NCI-H1105 treated with DMSO at 0.1 percent for 48 hours (cell line): ENCODE measurements at places on chromosomes 7 and 10.

GRCh38 chr7:153193144-153193595 lies 433.6 kb downstream of the ACTR3B start:
- peak; percentile 32 for DNase-seq

GRCh38 chr10:6347391-6347951 lies 144.7 kb downstream of the PFKFB3 start:
- no peak for DNase-seq

DNA sequence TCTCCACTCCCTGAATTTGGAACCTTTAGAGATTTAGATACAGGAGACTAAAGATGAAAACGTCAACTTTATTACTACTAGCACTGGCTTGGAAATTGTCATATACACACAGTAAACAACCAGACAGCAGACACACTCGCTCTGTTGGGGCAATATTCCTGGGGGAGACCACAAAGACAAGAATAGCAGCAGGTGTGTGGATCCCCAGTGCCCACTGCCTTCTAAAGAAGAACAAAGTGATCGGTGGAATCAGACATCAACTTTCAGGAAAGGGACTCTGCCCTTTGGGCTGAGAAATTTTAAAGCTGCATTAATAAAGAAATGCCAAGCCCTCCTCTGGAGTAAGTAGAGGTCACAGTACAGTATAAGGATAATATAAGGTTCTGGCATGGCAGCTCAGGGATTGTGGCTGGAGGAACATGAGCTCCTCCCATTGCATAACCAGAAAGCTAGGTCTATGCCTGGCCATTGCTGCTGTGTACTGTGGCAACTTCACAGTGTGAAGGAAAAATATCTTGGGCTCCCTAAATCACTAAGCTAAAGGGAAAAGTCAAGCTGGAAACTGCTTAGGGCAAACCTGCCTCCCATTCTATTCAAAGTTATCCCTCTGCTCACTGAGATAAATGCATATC lies 57.1 kb upstream of the ANKRD1 start:
- no peak for DNase-seq

GRCh38 chr7:26202019-26202990 lies 760 bp downstream of the CBX3 start:
- DNase-seq, result peak; percentile 16

DNA sequence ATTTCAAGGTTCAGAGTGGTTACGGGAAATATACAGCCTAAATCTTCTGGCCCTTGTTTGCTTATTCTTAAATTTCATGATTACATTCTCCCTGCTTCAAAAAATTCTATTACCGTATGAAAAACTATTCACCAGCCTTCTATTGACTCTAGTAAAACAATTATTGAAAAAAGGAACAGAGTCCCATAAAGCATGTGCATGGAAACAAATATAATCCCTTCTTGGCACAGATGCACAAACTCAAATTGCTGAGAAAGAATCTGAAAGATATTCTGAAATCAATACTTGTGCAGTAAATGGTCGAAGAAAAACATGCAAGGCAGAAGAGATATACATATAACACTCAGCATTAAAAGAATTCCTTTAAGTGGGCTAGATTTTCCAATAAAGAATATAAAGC lies 83.6 kb downstream of the LRRN3 start:
- DNase-seq, result no peak

- no peak for DNase-seq
Observed at GRCh38 chr7:8035192-8035591, 66.6 kb downstream of the GLCCI1 start.

DNA sequence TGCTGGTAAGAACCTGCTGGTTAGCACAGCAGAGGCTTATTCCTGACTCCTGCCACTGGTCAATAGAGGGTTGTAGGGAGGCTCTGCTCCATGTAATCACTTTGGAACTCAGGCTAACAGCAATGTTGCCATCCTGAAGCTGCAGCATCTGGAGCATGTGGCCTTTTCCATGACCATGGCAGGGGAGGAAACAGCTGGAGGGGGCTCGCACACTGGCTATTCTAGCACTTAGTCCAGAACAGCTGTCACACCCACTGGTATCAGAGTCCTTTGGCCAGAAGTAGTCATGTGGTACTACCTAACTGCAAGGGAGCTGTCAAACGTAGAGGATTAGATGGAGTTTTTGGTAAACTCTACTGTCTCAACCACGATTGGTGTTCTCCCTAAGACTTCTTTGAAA lies 450.0 kb downstream of the RPS24 start:
- no peak for DNase-seq

DNA sequence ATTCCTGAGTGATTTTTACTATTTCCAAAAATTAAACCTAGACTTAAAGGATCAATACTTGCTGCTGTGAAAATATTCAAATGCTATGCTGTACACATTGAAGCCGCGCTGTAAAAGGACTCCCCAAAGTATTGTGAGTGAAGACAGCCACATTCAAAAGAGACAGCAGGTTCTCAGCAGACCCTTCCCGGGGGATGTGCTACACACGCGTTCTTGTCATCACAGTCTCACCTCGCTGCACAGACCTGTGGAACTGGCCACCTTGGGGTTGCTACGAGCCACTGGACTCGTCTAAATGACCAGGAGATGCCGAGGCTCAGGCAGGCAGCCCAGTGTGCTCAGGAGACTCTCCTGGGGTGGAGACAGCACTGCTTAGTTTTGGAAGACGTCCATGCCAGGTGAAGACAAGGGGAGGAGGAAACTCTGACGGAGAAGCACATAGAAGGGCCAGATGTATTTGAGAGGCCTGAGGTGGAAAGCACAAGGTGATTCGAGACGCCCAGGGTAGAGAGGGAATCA lies 367.7 kb upstream of the SHH start:
- no peak for DNase-seq

GRCh38 chr7:78441737-78442136 lies 643.2 kb downstream of the PHTF2 start:
- DNase-seq, result no peak

GRCh38 chr10:65618126-65618525 lies 1307.7 kb upstream of the LRRTM3 start:
- DNase-seq, result no peak

DNA sequence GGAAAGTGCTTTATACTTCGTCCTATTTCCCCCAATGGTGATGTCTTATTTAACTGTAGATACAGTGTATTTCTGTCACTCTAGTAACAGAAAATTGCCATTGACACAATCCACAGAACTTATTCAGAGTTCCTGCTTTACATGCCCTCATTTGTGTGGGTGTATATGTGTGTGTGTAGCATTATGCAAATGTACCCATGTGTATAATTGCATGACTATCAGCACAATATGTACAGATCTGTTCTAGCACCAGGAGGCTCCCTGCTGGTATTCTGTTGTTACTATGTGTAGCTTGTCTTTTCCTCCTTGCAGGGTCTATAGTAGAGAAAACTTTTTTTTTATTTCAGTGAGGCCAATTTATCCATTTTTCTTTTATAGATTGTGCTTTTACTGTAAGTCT lies 16.5 kb downstream of the CYP3A43 start:
- DNase-seq, result no peak

DNA sequence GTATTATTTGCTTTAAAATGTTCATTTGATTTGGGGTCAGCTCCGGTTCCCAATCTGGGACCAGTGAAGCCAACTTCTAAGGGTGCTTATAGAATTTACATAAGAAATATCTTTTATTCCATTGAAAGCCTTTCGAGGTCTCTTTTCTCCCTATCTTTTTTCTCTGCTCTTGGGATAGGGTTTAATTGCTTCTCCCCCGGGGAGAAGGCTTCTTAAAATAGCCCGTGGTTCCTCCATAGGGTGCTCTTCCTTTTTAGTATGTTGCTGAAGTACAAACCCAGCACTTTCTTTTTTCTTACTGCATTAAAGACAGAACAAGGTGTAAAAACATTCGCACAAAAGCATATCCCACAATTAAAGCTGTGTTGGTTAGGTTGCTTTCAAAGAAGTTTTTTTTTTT lies 107.5 kb downstream of the POU6F2 start:
- no peak for DNase-seq

- no peak for DNase-seq
Observed at GRCh38 chr7:151304856-151305255, 36.8 kb upstream of the NUB1 start.

DNA sequence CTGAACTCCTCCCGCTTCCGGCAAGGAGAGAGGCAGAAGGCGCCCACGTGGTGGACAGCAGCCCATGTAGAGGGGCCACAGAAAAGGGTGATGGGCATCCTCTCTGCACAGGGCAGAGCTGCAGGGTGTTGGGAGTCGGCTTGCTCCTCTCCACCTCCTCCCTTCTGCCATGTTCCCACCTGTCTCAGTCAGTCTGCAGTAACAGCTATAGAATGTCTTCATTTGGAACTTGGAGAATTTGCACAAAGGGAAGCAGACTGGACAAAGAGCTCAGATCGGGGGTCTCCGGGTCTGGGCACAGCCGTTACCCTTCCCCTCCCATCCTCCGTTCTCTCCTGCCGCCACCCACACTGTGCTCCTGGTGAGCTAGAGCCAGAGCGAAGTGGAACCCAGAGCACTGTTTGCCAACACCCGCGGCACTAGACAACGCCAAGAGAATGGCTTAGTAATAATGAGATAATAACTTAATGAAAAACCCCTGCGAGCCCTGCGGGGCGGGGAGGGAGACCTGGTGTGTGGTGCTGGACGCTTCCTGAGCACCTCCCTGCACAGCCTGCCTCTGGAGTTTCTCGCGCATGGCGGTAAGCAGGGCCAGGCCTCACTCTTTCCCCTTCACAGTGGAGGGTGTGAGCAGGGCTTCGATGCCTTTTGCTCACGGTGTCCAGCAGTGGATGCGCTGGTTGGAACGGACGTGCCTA lies 254.7 kb downstream of the PAXIP1 start:
- DNase-seq, result no peak

DNA sequence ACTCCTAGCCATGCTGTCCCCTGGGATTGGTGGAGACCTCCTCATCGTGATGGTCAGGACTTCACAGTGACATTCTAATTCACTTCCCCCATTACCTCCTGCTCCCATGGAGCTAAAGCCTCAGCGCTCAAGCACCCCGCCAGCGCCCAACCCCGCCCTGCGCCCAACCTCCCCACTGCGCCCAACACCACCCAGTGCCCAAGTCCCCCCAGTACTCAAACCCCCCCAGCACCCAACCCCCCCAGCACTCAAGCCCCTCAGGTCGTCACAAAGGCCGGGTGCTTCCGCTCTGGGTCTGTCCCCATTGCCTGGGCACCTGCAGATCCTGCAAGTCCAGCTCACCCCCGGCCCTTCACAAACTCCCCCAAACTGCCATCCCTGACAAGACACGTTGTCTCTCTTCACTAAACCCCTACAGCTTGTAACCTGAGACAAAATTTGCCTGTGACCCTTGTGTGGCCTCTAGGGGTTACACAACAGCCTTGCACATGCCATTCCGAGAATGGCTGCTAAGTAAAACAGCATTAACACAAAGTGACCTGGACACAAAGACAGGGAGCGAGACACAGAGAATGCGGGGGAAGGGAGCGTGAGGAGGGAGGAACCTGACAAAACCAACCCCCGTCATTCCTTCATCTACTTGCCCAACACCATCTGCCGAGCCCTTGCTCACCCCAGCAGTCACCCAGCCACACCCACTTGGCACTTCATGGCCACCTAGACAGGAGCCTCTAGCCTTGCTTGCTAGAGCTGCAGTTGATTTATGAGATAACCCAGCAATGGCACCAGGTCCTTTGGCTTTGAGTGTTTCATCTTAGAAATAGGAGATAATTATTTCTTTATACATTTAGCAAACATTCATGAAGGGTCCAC lies 107.8 kb downstream of the ADARB2 start:
- no peak for DNase-seq

GRCh38 chr10:89327803-89328441 lies at the start of gene IFIT3:
TSS of gene IFIT3 (plus strand) at chr10:89327997. CDS start at chr10:89328074, 77 bp downstream.
- no peak for DNase-seq

DNA sequence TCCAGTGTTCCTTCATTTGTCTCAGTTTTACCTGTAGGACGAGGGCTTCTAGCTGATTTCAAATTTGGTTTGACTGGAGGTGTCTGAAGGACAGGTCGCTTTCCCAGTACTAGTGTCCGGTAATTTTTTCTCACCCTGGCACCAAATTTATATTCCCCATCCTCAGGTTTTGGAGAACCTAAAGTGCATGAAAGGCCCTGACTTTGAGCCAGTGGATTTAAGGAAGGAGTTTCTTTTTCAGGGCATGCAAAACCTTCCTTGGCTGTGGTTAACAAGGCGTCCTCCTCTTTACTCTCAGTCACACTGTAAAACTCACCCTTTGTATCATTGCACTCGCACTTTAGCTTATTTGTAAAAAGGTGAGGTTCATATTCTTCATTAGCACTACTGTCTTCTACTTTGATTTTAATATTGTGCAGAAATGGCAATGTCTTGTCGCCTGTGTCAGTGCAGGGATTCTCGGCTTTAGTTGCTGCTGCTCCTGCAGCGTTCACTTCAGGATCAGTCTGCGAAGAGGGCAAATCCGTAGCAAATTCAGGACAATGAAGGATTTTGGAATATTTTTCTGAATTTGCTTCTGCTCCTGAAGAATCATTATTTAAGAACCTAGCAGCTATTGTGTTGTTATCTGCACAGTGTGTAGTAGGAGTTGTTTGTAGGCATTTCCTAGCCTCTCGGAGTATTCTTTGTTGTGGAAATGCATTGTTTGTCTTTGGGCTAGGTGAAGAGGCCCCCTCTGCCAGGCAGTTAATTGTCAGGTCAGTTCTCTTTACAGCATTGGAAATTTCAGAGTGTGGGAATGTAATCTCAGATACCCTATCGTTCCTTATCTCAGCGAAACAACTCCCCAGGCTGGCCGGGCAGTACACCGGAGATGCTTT lies 9.9 kb downstream of the SKIDA1 start:
- DNase-seq, result no peak

DNA sequence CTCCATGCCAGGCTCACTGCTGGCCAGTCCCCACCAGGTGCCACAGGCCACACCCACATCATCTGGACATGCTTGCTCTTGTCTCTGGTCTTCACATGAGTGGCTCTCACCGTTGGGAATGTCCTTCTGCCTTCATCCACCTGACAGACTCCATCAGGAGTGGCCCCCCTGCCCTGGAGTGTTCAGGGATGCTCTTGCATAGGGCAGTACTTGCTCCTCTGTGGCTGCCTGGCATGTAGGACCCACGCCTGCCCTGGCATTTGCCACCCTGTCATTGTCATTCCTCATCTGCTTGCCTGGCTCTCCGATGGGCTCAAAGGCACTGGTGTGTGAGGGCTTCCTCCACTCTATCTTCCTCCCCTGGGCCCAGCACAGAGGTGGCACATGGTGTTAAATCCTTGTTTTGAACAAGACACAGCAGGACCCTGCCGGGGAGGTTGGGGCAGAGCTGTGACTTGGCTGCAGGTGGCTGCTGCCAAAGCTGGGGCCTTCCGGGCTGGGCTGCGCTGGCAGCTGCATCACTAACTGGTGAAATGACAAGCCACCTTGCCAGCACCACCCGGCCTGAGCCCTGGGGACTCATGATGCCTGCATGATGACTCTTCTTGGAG lies 1.8 kb downstream of the SH2D4B start:
- DNase-seq, result no peak
